ENCODE measurements at places on chromosomes 12 and 14. TPM values are rescaled to one million over a fixed set of nuclear protein-coding genes. Genes with fewer than 3 reads are reported as not detected.

GRCh38 chr12:113957627-113958026 is 8.5 kb downstream of the RBM19 start:
- no peak for DNase-seq

DNA sequence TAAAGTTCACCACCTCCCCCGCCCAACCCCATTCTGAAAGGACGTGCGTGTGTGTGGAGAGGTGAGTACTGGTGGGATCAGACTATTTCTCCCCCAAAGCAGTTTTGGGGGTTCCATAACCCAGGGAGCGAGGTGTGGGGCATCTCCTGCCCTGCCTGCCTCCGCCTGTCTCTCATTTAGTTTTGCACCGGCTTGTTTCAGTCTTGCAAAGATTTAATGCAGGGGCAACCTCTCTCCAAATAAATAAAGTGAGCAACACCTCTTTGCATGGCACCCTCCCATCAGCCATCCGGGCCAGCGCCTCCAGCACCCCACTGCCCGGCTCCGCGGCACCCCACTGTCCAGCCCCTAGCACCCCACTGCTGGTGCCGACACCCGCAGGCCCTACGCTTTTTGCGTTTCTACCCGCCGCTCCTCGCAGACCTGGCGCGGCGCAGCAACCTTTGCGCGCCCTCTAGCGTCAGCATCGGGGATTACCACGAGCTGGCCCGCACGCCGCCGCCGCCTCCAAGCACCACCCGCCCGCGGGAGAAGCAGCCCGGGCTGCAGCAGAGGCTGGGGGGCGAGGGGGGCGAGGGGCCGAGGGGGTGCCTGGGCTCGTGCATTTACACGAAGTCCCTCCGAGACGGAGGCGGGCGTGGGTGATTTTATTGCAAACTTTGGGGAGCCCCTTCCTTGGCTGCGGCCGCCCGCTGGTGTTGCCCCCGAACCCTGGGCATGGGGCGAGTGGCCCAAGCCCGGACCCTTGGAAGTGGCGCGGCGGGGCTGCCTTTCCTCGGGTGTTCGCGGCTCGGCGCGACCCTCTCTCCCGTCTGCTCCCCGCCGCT is 55.8 kb upstream of the VRK1 start:
- peak; percentile 54 for DNase-seq

DNA sequence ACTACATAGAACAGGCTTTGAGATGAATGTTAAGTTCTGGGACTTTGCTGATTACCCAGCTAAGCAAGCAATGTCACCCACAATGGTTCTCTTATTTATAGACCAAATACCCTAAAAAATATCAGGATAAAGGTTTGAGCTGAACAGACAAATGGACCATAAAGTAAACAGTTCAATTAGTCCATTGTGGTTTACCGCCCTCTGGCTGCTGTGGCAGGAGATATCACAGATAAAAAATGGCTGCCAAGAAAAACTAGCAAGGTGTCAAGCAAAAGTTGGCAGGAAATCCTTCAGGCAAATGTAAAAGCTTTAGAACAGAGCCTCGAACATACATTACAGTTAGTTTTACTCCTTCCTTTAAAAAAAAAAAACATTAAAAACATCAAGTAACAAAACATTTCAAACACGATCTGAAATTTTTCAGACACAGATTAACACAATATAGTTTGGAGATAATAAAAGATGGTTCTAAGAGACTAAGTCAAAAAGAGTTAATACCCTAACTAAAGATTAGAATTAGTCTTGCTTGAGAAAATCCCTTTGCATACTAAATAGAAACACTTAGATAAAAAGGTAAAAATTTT is 41.3 kb downstream of the MED13L start:
- peak; percentile 64 for DNase-seq

The ACVRL1 gene
- 29.1 TPM for total RNA-seq

The CLEC4A gene
- 0.82 TPM for total RNA-seq

GRCh38 chr12:32896432-32897280 is at the start of gene PKP2:
TSS of gene PKP2 (minus strand) at chr12:32896777. CDS start at chr12:32896731, 46 bp downstream.
- peak; percentile 80 for DNase-seq

The TUNAR gene
- not detected for total RNA-seq

DNA sequence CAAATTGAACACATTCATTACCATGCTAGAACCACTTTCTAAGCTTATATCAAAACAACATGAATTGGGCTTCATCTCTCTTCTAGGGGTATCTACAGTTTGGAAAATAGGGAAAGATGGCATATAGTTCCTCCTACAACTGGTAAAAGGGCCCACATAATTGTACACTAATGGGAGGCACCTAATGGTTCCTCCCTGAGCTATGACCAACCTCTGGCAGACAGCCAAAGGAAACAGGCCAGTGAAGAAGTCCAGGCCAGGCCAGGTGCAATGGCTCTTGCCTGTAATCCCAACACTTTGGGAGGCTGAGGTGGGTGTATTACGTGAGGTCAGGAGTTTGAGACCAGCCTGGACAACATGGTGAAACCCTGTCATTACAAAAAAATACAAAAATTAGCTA is 23.2 kb upstream of the APOF start:
- no peak for DNase-seq

The LMBR1L gene
- total RNA-seq = 26.7 TPM

The DPY19L2 gene
- total RNA-seq = 43.9 TPM
